ENCODE measurements at places on chromosomes 2 and 18.

GRCh38 chr2:41483226-41483625, 564.6 kb upstream of the PKDCC start:
- no peak for DNase-seq

GRCh38 chr2:240889601-240890560, 6.1 kb downstream of the MAB21L4 start:
- no peak for DNase-seq

- no peak for DNase-seq
These were observed 128.3 kb upstream of the HS6ST1 start for GRCh38 chr2:128446874-128447537.

DNA sequence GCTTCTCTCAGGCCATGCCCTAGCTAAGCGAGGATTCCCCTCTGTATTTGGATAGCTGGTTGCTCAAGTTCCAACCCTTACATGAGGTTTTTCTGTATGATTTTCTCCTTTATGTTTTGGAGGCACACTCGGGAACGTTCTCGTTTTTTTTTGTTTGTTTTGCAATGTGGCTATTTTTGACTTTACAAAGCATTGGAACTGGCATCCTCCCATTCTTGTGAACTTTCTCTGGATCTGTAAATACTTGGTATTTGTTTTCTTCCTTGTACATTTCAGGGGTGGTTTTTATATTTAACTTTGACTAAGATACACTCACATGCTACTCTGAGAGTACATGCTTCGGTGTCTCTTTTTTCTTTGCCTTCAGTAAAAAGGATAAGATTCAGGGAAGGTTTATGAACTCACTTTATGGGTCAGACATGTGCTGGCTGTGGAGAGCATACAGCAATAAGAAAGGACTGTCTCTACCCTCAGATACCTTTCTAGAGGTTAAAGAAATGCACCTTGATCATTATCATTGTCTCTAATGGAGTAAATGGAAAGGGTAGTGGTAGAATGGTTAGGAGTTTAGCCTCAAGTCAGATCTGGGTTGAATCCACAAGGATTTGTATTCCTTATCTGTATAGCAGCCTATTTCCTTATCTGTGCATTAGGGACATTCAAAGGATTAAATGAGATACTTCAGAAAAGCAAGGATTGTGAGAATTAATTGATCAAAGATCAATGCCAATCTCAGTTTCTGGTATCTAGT, 61.9 kb downstream of the MEIS1 start:
- DNase-seq: no peak

GRCh38 chr18:21053127-21053526, 58.5 kb downstream of the ROCK1 start:
- no peak for DNase-seq

DNA sequence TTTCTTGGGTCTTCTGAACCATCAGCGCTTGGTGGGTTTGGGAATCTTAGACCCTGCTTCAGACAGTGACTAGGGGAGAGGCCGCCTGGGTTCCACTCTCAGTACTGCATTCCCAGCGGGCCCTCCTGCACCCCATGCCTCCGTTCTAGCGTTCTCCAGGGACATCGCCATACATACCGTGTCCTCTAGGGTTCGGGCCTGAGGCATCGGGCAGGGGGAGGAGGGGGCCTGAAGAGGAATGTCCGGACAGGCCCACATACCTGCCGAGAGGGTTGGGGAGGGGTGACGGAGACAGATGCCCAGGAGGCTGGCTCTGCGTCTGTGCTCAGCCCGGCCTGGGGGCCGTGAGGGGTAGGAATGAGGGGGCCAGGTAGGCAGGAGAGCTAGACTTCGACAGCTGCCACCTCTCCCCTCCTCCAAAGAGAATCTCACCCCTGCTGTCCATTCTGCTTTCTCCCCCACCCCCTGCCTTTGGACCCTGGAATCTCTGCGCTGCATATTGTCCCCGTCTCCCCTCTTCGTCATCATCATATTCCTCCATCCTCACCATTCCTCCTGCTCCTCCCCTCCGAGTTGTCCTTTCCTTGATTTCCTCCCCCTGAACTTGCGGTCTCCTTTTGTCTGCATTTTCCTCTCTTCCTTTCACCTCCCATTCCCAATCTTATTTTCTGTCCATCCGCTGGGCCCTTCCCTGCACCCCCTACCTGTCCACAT, 7.8 kb upstream of the WNT10A start:
- no peak for DNase-seq

- no peak for DNase-seq
These were observed 15.8 kb downstream of the BIRC6 start for GRCh38 chr2:32372519-32373182.

- no peak for DNase-seq
These were observed 83.1 kb upstream of the LRRTM4 start for GRCh38 chr2:77604953-77605929.

DNA sequence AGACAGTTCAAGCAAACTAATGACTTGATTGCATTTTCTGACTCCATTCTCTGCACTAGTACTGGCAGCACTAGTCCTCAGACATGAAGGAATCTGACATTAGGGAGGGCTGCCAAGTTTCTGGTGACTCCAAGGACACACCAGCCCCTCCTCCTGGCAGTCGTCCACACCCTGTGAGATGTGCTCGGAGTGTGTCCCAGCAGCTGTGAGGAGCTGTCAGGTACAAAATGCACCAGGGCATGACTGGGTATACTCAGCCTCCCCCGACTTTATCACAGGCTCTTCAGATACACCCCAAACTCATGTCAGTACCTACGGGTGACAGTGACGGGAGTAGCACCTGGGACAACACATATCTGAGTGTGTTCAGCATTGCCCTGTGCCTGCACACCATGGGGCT, 43.1 kb downstream of the EDAR start:
- no peak for DNase-seq

Measured in neural crest cell (in vitro differentiated cells).